Stimulated activated CD4-positive, alpha-beta T cell treated with anti-CD3 and anti-CD28 coated beads, TNF-alpha, amount 100 ng/mL, for 4 hours (primary cell): ENCODE measurements at places on chromosomes 5 and 9.

DNA sequence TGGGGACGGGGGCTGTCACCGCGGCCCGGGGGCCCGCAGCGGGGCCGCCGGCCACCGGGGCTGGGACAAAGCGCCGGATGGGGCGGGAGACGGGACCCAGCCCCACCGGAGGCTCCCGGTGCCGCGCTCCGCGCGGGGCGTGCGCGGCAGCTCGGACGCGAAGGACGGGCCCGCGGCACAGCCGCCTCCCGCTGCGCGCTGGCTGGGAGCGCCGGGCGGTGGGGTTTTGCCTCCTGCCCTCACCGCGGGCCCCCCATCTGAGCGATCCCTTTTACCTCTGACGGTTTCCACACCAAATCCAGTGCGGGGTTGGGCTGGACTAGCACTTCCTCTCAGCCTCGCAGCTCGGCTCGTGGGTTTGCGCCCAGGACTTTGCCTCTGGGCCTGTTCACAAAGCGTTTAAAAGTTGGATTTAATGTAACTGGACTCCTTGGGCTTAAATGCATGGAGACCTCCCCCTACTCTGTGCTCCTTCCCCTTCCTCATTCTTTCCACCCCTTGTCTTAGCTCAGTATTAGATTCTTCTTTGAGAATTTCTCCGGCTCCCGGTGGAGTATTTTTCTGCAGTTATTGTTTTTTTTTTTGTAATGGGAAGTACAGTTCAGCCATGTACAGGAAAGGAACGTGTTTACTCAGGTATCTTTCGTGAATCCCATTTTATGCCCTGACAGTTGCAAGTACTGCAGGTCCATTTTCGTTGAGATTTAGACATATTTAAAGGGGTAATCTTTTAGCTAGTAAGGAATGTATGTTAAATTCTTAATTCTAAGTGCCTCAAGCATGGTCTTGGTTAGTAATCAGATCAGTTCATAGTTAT, 691 bp downstream of the FCHO2 start:
- no peak for DNase-seq

DNA sequence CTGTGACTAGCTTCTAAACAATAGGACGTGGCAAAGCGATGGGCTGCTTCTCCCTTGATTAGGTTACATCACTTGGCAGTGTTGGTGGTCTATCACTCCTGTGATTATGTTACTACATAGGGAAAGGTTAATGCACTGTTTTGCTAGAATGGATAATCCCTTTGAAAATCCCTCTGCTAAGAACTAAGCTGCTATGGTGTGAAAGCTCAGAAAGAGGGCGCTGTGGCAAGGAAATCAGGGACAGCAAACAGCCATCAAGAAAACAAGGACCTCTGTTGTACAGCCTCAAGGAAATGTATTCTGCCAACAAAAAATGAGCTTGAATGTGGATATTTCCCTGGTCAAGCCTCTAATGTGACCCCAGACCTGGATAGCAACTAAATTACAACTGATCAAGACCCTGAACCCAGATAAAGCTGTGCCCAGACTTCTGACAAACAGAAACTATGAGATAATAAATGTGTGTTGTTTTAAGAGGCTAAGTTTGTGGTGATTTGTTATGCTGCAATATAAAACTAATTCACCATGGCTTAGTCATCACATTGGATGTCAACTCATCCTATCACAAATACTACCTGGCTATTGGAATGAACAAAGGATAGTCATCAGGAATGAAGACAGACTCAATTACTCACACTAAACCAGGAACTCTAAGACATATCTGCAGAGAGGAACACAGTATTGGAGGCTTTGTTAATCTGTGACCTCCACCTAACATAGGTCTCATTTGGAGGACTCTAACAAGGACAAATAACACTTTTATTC, 1215.9 kb downstream of the EFNA5 start:
- DNase-seq, result no peak

DNA sequence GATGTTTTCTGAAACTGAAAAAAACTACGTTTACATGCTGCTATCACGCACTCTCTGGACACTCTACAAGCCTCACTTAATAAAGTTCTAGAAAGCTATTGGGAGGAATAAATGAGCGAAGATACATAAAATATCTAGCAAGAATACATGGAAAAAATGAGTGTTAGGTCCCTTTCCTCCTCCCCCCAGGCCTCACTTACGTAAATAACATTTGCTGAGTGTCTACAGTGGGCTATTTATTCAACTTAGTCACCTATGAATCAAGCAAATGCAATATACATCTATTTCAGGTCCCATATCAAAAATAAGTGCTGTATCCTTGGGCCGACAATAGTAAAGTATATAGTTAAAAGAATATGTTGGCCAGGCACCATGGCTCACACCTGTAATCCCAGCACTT, 62.5 kb downstream of the FRMD3 start:
- DNase-seq, result no peak

DNA sequence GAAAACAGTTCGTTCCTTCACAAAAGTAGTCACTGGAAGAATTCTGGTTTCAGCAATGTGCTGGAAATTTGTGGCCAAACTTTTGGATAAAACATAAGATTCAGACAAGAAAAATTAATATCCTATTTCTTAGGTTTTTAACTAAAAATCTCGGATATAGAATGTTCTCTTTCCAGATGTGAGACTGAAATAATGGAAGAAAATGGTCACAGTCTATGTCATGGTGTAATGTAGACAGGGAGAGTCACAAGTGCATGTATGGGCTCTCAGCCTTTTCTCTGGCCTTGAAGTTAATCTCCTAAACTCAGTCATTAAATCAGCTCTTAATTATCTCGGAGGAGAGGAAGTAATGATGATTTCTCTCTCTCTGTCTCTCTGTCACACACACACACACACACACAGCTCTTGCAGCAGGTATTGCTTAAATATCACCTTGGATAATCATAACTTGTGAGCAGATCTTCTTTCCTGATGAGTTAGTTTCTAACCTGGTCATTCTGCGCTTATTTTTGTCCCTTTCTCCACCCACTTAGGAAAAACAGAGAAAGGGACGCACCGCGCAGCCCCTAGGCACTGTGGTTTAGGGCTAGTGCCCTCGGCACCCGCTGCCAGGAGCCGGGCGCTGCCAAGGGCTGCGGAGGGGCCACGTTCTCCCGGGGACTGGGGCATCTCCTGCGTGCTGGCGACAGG, 672 bp upstream of the ITGA2 start:
- DNase-seq, result no peak

- no peak for DNase-seq
Measured at GRCh38 chr5:178426326-178427130, 163.7 kb downstream of the COL23A1 start.

DNA sequence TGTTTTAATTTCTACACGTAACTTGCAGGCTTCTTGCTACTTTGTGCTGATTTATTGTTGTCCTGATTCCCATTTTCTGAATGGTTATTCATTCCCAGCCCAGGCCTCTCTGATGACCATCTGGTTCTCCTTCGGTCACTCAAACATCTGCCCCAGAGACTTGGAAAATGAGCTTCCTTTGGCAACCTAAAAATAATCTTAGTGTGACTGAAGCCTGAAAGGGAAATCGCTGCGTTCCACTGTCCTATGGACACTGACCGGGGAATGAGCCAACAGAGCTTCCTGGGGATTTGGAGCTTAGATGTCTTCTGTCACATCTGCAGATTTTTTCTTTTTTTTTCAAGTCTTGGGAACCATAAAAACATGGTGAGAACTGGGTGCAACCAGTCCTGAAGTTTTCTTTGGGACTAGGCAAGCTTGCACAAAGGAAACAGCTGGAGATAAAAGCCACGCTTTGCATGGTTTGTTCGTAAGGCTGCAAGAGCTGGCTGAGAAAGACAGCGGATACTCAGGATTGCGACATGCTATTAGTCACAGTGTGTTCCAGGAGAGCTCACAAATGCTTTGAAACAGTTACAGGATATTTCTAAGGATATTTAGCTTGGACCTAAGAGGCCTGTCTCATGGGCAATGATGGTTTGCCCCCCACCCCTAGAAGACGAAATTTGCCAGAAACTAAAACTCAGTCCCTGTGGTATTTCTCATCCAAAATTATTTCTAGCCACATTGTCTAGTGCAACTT, 146.2 kb downstream of the GOLPH3 start:
- DNase-seq, result no peak
